NCI-H1105 (cell line): ENCODE measurements at places on chromosomes 5 and 9.

DNA sequence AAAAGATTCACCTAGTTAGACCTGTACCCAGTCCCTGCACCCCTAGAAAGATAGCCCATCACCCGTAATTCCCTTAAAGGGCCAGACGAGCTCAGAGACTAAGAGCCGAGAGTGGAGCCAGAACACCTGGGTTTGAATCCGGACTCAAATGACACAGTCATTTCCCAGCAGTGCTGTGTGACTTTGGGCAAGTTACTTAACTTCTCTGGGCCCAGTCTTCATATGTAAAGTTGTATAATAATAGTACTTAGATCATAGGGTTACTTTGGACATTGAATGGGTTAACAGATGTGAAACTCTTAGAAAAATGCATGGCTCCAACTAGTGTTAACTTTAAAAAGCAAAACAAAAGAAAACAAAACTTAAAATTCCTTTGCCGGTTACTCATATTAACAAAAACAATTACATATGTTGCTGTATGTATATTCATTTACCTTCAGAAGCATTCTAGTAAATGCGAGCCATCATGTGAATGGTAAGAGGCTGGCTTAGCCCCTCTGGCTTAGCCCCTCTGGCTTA, 40.4 kb upstream of the RASGRF2 start:
- DNase-seq, result no peak

GRCh38 chr5:351084-351920, 29.8 kb downstream of the AHRR start:
- DNase-seq, result no peak

- no peak for DNase-seq
These were observed 24.4 kb upstream of the ZNF366 start for GRCh38 chr5:72531496-72532190.

GRCh38 chr5:172477466-172477865, 23.1 kb upstream of the SH3PXD2B start:
- DNase-seq, result no peak

DNA sequence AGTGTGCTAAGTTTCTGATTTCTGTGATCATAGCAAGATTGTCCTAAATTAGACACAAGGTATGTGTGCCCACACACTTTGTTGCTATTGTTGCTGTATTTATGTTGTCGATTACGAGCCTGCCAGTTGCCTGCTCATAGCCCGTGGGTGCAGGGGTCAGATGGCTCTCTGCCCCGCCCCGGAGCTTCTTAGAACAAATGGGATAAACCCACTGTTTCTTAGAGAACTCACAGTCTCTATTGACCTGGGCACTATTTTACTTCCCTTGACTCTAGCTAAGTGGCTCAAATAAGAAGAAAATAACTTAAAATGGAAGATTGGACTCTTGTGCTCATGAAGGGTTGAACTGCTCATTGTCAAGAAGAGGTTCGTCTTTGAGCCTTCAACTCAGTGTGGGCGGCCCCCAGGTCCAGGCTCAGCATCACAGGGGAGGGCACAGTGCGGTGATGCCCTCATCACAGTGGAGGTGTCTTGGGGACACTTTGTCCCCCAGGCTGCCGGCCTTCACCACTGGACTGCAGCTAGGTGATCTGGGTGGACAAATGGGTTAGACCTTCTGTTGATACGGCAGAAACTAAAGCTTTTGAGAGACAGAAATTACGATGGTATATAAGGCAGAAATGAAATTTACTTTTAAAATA, 155.5 kb downstream of the TENT4A start:
- DNase-seq, result no peak

DNA sequence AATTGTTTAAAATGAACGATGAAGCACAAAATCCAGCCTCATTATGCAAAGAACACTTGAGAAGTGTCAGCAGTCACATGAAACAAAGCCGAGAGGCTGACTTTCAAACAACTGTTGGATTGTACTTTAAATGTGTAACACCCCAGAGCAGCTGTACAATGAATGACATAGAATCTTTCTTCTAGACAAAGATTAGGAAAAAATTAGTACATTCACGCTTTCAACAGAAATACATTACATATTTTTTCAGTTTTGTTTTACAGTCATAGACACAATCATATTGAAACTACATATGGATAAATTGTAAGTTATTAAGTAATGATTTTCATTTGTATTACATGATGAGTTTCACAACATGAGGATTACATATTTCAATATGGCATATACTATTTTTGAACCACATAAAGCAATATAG, 10.6 kb upstream of the AGXT2 start:
- DNase-seq, result no peak

- DNase-seq, result no peak
These were observed 5.8 kb upstream of the CARD19 start for GRCh38 chr9:93090091-93090655.

GRCh38 chr5:56624751-56625150, 190.6 kb upstream of the MAP3K1 start:
- DNase-seq, result no peak

GRCh38 chr5:80408484-80409366, 861 bp downstream of the ZFYVE16 start:
- peak; percentile 26 for DNase-seq

GRCh38 chr9:70902692-70903131, 218.7 kb downstream of the TRPM3 start:
- no peak for DNase-seq
